ENCODE measurements at places on chromosomes 16 and 17. TPM values are rescaled to one million over a fixed set of nuclear protein-coding genes. Genes with fewer than 3 reads are reported as not detected.
A peak's percentile ranks its signal among the peaks of the same experiment; 100 is the strongest.

GRCh38 chr16:49494474-49494873, 120.9 kb downstream of the C16orf78 start:
- DNase-seq, result peak; percentile 44
- H3K27me3 ChIP-seq, result no peaks in the 10 kb centered on the region
- peaks cover 14% of the 10 kb centered on the region for H3K4me1 ChIP-seq
- H3K27ac ChIP-seq, result no peak overlapping the region
- H3K4me3 ChIP-seq, result no peak overlapping the region

- no peaks in the 10 kb centered on the region for H3K36me3 ChIP-seq
- H3K4me1 ChIP-seq, result peaks cover 38% of the 10 kb centered on the region
- no peak overlapping the region for H3K27ac ChIP-seq
- no peaks in the 10 kb centered on the region for H3K27me3 ChIP-seq
- H3K4me3 ChIP-seq, result no peak overlapping the region
Measured at GRCh38 chr17:57442914-57443571, 186.7 kb downstream of the MSI2 start.

DNA sequence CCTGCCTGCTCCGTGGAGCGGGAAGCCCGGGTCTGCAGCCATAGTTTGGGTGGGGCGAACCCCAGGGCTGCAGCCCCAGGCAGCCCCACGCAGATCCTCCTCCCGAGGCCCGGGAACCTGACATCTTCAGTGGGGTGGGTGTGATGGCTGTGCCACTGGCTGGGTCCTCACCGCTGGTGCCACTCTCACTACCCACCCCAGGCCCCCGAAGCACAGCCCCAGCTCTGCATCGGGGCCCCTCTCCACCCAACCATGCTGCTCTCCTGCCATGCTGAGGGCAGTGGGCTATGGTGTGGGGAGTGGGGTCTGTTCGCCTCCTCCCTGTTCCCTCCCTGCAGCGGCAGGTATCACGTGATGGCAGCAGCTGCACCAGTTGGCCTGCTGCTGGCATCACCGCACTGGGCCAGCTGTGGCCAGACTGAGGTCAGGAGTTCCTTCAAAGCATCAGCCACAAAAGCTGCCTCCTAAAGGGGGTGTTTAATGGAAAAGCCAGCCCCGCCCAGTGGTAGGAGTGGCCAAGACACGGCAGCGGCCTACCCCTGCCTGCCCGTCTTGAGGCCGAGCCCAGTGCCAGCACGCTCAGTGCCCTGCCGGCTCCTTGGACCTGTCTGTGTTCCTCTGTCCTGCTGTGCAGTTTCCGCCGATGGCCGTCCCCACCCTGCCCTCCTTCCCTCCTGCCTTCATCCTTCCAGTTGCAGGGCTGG, 10.8 kb downstream of the KCTD5 start:
- peaks cover 31% of the 10 kb centered on the region for H3K36me3 ChIP-seq
- no peak overlapping the region for H3K27ac ChIP-seq
- H3K27me3 ChIP-seq, result no peaks in the 10 kb centered on the region
- H3K4me1 ChIP-seq, result peaks cover 8% of the 10 kb centered on the region
- no peak overlapping the region for H3K4me3 ChIP-seq
- no peak for DNase-seq

DNA sequence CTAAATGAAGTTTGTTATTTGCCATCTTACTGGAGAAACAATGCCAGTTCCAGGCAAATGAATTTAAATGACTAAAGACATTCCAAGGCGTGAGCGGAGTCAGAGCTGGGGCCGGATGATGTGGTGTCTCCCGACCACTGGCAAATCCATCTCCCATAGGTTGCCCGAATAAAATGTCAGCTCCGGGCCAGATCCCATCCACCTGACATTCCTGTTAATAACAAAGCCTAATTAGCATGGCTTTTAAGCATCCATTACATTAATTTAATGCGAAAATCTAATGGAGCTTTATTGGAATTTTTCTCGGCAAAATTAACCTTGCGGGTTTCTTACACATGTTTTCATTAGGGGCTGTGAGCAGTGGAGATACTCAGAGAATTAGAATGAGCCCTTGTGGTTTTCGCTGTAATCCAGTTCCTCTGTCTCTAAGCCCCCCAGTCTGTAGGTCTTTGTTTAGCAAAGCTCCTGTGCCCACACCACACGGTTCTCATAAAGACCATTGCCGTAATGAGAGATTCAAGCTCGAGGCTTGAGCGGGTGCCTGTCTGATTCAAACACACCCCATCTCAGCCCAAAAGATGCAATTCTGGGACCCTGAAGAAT, 123.3 kb downstream of the CCT6B start:
- H3K27ac ChIP-seq, result no peak overlapping the region
- no peak for DNase-seq
- no peaks in the 10 kb centered on the region for H3K36me3 ChIP-seq
- H3K4me3 ChIP-seq, result no peak overlapping the region
- peaks cover 4% of the 10 kb centered on the region for H3K27me3 ChIP-seq

- H3K4me1 ChIP-seq, result no peaks in the 10 kb centered on the region
- DNase-seq, result no peak
- H3K36me3 ChIP-seq, result no peaks in the 10 kb centered on the region
- no peak overlapping the region for H3K27ac ChIP-seq
Measured at GRCh38 chr16:24906901-24907300, 61.1 kb downstream of the SLC5A11 start.

GRCh38 chr16:15605839-15606517, 37.0 kb downstream of the MARF1 start:
- H3K4me1 ChIP-seq, result peaks cover 10% of the 10 kb centered on the region
- no peak overlapping the region for H3K27ac ChIP-seq
- no peaks in the 10 kb centered on the region for H3K27me3 ChIP-seq
- DNase-seq, result no peak

DNA sequence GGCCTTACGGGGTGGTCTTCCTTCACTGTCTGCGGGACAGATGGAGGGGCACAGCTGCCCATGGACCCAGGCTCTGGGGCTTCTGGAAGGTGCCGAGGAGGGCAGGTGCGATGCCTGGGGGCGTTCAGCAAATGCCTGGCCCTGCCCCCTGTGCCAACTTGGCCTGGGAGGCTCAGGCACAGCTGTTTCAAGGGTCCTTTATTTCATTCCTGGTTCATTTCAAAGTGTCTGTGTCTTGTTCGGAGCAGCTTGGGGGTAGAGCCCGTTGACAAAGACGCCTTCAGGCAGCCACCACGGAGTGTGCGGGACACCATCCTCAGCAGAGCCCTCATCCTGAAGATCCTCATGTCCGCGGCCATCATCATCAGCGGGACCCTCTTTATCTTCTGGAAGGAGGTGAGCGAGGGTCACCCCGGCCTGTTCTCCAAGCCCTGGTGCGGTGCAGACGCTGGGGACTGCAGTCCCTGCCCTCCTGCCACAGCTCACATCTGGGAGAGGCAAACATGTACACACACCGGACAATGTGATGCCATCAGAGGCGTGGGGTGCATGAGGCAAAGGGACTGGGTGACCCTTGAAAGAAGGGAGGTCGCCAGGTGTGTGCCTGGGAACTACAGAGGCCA, 43.9 kb downstream of the MEAK7 start:
- H3K4me3 ChIP-seq, result no peak overlapping the region
- H3K27ac ChIP-seq, result no peak overlapping the region
- H3K27me3 ChIP-seq, result no peaks in the 10 kb centered on the region
- H3K36me3 ChIP-seq, result peaks cover 8% of the 10 kb centered on the region
- no peak for DNase-seq

DNA sequence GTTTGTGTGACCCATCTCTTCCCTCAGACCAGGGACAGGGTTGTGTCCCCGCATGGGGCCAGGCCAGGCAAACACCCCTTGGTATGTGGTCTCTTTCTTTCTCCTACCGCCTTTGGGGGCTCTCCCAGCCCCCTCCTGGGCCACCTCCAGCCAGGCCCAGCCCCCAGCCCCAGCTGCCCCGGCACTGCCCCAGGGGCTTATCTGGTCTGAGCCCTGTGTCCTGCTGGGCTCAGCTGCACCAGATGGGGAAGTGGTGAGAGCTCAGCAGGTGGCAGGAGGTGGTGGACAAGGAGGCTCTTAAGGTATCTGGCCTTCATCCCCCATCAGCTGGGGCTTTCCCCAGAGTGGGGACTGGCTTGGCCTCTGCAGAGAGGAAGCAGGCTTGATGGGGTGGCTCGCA, 8.7 kb downstream of the ADAM11 start:
- no peak for DNase-seq
- no peaks in the 10 kb centered on the region for H3K36me3 ChIP-seq
- H3K27ac ChIP-seq, result no peak overlapping the region
- H3K27me3 ChIP-seq, result peaks cover 19% of the 10 kb centered on the region
- no peaks in the 10 kb centered on the region for H3K4me1 ChIP-seq

DNA sequence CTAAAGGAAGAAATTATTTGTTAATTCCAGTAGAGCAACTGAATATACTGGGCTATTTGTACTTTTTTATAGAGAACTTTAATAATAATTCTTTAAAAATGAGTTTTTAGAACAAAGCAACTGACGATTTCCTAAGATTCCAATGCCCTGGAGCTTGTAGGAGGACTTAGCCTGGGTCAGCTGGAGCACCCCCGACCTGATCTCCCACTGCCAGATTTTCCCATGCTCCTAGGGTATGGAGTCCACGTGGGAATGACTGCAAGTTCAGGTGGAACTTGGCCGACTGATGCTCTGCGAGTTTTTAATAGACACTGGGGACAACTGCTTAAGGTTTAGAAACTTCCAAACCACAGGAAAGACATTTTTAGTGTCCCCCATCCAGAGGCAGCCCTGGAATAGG, 25.5 kb upstream of the CACNG5 start:
- H3K27ac ChIP-seq, result no peak overlapping the region
- no peak overlapping the region for H3K4me3 ChIP-seq
- DNase-seq, result no peak
- no peaks in the 10 kb centered on the region for H3K36me3 ChIP-seq
- H3K4me1 ChIP-seq, result no peaks in the 10 kb centered on the region
- H3K27me3 ChIP-seq, result peaks cover 6% of the 10 kb centered on the region

DNA sequence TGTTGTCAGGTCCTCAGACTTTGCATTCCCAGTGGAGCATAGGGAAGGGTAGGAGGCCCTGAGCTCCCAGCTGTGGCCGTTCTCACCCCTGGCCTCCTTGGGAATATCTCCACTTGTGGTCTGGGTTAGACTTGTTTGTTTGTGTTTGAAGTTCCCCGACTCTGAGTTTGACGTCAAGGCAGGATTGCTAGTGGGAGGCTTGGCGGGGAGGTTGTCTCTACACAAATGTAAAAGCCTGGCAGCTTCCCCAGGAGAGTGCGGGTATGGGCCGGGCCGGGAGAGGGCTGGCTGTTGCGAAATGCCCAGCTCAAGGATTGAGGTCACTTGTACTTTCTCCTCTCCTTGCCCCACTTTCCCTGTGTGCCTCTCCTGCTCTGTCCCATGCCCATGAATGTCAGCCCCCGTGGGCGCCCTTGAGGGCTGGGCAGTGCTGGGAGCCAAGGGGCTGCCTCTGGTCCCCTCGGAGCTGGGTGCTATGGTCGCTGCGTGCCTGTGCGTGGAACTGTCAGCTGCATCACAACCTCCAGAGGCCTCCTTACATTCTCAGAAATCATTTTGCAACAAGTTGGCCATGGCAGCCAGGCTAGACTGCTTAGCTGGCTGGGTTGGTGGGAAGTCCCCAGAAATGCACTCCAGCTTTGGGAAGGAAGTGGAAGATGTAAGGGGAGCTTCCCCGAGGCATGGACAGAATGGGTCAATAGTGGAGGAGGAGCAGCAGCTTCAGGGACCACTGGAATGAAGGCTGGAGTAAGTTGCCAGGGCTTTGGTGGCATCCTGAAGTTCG, 84.3 kb downstream of the KSR1 start:
- no peak overlapping the region for H3K4me3 ChIP-seq
- peaks cover 46% of the 10 kb centered on the region for H3K4me1 ChIP-seq
- H3K27me3 ChIP-seq, result no peaks in the 10 kb centered on the region
- peak overlapping the region; percentile 76 for H3K27ac ChIP-seq
- peak; percentile 94 for DNase-seq

DNA sequence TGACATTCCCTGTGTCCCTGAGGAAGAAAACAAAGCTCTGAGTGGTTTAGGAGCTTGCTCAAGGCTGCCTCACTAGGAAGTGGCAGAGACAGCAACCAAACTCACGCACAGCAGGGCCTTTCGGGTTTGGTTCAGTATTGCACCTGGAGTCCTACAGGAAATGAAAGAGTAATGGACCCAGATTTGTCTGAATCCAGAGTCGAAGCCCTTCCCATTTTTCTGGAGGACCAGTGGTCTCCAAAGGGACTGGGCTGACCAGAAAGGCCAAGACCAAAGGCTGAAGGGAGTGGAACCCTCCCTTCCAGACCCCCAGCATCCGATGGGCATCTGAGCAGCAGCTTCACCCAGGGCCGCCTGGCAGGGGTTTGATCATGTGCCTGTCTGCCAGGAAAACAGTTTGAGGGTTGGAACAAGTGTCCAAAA, 85.5 kb upstream of the RPL38 start:
- H3K4me3 ChIP-seq, result no peak overlapping the region
- H3K27me3 ChIP-seq, result peaks cover 59% of the 10 kb centered on the region
- H3K27ac ChIP-seq, result no peak overlapping the region
- H3K36me3 ChIP-seq, result no peaks in the 10 kb centered on the region

GRCh38 chr16:49027420-49027819, 254.2 kb downstream of the CBLN1 start:
- DNase-seq, result no peak
- no peaks in the 10 kb centered on the region for H3K27me3 ChIP-seq
- no peaks in the 10 kb centered on the region for H3K4me1 ChIP-seq
- H3K27ac ChIP-seq, result no peak overlapping the region
- H3K36me3 ChIP-seq, result no peaks in the 10 kb centered on the region

DNA sequence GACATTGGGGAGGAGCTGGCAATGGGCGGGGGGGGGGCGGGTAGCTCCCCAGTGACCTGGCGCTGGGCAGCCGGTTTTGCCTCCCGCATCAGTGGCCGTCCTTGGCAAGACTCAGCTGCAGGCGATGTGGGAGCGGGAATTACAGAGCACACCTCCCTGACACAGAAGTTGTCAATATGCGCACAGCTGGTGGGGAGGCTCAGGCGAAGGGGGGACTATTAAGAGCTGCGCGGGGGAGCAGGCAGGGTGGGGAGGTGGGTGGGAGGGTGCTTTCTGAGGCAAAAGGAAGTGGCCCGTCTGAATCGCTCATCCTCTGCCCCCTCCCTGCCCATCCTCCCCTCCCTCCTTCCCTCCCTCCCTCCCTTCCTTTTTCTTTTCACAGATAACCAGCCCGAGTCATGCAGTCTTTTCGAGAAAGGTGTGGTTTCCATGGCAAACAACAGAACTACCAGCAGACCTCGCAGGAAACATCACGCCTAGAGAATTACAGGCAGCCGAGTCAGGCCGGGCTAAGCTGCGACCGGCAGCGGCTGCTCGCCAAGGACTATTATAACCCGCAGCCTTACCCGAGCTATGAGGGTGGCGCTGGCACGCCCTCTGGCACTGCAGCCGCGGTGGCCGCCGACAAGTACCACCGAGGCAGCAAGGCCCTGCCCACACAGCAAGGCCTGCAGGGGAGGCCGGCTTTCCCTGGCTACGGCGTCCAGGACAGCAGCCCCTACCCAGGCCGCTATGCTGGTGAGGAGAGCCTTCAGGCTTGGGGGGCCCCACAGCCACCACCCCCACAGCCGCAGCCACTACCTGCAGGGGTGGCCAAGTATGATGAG, 44.0 kb downstream of the SREBF1 start:
- peaks cover 50% of the 10 kb centered on the region for H3K36me3 ChIP-seq
- no peaks in the 10 kb centered on the region for H3K27me3 ChIP-seq
- H3K4me1 ChIP-seq, result peaks cover 31% of the 10 kb centered on the region
- no peak for DNase-seq
- H3K27ac ChIP-seq, result no peak overlapping the region

Gene NIP7
- 24.0 TPM for total RNA-seq

Gene SOX9
- 40.5 TPM for total RNA-seq

Gene WNT9B
- total RNA-seq, result 3.7 TPM

Gene TBC1D3I
- total RNA-seq, result not detected

Gene CA4
- 9.0 TPM for total RNA-seq

Gene ABCC6
- total RNA-seq, result 1.3 TPM
